ENCODE measurements at places on chromosomes 3 and 15.
A peak's percentile ranks its signal among the peaks of the same experiment; 100 is the strongest.

GRCh38 chr3:193240436-193240849, 579 bp upstream of the PLAAT1 start:
- DNase-seq: no peak

- no peak for DNase-seq
Measured at GRCh38 chr15:78265752-78266224, 1.4 kb downstream of the DNAJA4 start.

GRCh38 chr15:33453761-33454160, 143.0 kb downstream of the RYR3 start:
- no peak for DNase-seq

DNA sequence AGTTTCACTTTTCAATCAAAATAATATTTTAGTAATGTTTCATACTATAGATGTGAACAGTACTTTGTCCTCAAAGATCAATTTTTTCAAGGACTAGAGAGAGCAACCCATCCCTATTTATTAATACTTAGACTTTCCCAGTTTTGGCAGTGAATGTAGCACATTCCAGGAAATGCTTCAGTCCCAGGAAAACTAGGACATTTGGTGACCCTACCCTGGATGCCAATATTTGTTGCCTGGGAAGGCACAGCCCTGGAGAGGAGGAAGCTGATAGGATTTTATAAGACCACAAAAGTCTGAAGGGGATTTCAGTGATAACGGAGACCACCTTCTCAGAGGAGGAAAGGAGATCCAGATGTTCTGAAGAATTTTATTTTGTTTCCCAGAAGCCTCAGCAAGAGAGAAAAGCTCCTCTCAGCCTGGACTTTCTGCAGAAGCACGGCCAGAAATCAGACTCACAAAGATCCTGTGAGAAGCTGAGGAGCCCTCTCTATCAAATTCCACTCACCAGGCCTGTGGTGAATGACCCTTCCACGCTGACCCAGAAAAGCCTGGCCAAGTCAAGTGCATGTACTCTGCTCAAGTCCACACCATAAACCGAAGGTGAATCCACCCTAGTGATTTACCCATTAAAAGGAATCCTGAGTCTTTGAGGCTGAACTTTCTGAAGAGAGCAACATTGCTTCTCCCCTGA, 87.7 kb upstream of the ABHD17C start:
- DNase-seq: no peak

GRCh38 chr3:1987980-1988379, 110.7 kb upstream of the CNTN4 start:
- no peak for DNase-seq

GRCh38 chr3:11642431-11643191, 1.1 kb downstream of the VGLL4 start:
- DNase-seq: peak; percentile 53

DNA sequence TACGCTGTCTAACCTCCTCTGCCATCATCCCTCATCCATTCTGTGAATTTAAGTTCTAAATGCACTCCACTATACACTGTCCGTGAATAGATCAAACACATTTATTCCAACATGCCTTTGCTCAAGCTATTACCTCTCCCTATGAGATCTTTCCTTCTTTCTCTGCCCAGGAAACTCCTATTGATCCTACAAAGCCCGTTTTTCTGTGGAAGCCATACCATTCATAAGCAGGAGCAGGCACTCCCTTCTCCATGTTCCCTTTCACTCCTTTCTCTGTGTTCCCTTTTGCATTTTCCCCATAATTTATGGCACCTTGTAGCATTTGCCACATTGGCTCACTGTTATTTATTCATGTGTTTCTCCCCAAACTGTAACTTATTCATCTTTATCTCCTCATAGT, 501.6 kb downstream of the MAGI1 start:
- DNase-seq: no peak

GRCh38 chr15:77500989-77501388, 80.3 kb downstream of the HMG20A start:
- DNase-seq: no peak

DNA sequence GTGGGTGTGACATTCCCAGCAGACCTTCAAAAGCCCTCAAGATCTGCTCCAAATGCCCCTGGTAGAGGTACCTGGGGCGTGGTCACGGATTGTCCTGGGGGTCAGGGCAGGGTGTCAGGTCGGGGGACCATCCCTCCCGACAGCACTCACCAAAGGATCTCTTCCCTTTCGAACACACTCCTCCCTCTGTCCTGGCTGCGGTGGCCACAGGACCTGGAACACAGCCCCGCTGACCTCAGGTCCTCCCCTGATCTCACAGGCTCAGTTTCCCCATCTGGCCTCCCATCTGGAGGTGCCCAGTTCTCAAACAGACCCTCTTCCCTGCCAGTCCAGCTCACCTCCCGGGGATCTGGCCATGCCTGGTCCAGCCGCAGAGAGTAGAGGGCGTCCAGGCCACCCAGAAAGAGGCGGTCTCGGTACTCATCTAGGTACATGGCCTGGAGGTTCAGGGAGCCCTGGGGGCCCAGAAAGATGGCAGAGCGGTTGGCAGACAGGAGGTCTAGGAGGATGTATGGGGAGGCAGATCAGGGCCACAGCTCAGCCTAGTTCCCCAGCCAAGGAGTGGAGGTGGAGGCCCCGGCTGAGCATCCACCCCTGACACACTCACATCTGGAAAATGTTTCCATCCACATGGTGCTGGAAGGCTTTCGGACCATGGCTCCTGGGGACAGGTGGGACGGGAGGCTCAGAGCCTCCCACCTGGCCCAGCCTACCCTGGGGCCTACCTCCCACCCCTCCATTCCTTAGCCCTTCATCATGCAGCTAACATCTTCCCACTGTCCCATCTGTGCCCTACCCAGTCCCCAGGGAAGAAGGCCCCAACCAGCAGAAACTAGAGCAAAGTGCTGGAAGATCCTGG, 2.3 kb downstream of the SEMA3G start:
- no peak for DNase-seq

- DNase-seq: no peak
Measured at GRCh38 chr3:142944342-142944741, 19.1 kb downstream of the PAQR9 start.

DNA sequence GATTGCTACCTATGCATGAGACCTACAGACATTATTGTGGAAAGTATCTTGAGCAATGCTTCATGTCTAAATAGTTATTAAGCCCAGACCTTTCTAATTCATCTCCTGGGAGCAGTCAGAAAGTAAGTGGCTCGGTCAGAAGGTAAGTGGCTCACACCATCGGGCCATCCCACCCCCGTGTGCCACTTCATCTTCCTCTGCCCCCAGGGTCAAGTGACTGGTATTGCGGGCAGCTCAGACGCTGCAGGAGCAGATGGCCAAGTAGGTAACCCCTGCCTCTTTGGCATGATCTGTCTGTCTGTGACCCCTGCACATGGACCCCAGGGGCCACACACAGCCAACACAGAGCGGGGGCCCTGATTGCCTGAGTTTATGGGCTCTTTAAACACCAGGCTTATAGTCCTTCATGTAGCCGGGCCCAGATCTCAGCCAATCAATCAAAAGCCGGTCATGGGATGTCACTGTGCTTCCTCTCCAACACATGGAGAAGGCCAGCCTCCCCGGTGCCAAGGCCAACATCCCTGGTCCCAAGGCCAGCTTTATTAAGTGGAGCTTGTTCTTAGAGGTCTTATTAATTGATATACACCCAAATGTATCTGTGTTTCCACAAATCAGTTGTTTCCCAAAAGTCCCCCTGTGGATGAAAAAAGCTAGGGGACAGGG, 42.9 kb downstream of the LARP6 start:
- DNase-seq: no peak

DNA sequence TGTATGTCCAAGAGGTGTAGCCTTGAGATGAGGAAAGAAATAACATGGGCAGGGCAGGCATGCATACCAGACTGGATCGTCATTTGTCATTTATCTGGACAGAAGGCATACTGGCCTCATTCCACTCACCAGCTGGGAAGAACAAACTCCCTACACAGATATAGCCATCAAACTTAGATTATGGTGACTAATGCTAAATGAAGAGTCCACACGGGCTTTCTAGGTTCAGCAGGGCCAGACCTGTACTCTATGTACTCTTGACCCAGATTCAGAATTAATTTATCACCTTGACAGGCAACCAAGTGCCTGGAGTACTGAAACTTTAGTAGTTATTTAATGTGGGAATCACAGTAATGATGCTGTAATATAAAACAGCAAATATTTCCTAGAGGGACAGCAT, 164.3 kb upstream of the IL12A start:
- no peak for DNase-seq

GRCh38 chr3:140546649-140547048, 131.2 kb upstream of the TRIM42 start:
- no peak for DNase-seq

- DNase-seq: peak; percentile 43
Measured at GRCh38 chr3:171116365-171116764, 89.8 kb upstream of the SLC2A2 start.

DNA sequence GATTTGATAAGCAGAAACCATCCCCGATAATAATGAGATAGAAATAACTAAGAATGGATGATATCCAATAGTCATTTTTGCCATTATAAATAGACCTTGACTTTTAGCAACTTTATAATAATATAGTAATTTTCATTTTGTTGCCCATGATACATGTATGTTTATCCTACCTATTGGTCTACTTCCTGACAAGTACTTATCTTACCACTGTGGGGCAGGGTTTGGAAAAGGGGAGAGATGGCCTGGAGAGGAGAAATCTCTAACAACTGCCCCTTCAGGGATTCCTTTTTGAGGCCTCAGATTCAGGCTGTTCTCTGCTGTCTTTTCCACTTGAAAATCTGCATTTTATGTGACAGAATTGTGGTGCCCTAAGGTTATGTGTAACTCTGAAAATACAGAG, 42.2 kb downstream of the FAM98B start:
- DNase-seq: no peak

- no peak for DNase-seq
Measured at GRCh38 chr3:150130404-150131100, 159.9 kb upstream of the PFN2 start.

DNA sequence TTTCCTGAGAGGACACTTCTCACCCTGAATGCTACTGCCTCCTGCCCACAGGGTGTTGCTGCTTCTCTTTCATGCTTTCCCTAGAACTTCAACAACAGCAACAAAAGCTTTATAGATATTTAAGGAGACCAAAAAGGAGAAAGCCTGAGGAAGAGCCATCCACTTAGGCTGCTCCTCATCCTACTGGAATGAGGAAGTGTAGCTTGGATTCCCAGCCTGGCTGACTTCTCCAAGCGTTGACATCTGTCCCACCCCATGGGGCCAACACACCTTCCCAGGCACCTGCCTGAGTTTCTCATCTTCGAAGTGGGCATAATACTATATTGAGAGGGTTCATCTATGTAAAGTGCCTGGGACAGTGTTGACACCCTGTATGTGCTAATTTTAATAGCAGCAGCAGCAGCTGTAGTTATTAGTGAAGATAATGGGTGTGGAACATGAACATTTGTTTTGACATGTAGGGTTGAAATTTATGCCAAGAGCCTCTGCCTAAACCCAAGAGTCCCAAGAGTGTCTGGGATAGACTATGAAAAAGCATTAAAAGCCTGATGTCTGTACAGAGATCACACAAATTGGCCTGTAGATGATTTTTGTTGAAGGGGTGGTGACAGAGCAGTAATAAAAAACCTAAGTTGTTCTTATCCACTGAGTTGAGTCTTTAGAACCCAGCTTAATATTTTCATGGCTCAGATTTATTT, 96.5 kb upstream of the PIAS1 start:
- no peak for DNase-seq

DNA sequence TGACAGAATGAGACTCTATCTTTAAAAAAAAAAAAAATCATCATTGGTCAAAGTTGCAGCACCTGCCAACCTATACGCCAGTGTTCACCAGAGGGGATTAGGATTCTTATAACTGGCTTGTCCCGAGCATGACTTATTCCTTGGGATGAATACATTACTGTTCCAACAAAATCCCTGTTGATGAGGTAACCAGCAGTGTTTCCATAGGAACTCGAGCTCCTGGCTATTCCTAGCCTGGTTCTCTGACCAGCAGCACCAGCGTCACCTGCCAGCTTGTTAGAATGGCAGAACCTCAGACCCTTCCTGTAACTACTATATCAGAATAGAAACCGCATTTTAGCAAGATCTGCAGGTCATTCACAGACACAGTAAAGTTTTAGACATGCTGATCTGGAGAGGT, 364.4 kb downstream of the PTPRG start:
- DNase-seq: no peak
